ENCODE measurements at places on chromosomes 2 and 18.

DNA sequence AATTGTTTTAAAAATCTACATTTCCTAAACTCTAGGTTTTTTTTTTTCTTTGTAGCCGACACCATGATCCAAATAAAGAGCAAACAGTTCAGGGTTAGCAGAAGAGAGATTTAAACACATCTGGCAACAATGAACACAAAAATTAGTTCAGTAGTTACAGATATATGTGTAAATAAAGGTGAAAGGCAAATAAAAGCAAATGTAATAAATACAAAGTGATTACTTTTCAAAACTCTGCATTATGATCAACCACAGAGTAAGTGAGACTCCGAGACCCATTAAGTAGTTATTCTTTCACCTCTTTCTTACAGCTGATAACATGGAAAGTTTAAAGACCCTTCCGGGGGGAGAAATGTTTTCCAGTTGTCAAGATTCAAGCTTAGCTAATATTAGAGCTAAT is 716 bp downstream of the CALCRL start:
- DNase-seq = no peak

DNA sequence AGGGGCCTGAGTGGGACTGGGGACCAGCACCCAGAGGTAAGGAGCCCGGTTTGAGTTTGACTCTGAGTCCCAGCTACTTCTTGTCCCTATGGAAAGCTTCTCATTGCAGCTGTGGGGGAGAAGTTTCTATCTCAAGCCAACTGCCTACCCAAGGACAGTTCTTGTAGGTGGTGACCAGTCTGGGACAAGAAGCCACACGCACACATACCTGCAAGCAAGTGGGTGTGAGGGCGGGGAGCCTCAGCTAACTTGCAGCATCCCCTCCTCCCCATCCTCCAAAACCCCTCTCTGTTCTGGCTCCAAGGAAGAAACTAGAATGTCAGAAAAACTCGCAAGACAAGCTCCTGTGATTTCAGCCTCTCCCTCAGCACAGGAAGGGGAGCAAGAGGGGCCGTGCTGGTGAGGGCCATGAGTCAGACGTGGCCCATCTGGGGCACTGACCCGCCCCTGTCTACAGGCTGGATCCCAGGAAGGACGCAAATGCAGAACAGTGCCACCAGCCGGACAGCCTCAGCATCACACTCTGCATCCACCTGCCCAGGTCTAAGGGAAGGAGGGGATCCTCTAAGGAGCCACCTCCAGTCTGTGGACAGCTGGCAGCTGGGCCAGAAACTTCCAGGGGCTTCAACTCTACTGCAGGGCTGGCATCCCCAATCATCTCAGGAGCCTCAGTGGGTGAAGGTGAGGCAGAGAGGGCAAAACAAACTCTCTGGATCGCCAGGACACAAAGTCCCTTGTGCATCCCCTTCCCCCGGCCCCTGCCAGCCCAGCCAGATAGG is 103.4 kb downstream of the TNS1 start:
- no peak for DNase-seq

DNA sequence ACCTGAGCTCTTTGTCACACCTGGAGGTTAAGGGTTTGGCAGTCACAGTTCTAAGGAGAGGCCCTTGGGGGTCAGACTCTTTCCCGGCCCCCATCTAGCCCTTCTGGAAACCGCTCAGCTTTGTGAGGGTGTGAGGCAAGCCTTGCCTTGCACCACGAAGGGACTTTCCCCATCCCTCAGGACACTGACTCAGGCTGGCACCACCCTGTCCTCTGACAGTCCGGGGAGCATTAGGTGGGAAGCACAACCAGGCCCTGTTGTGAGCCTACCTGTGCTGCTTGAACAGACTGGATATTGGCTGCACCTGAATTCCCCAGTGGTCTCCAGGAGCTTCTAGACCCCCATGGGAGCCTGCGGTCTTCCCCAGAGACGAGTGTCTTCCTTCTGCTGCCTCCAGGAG is 47.0 kb upstream of the GBX2 start:
- DNase-seq = no peak

DNA sequence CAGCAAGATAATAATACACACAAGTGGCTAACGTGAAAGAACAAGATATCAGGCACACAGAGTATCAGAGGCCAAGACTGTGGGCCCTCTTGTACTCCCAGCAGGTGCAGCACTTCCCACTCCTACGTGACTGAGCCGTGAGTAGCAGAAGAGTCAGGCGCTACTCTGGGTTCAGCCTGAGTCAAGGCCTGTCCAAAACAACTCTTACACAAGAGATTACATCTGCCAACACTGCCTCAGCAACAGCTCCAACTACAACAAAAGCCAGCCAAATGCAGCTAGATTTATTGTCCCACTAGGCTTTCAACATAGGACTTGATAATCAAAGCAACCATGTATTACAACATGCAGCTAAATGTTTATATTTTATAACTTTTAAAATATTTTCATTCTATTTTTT is 56.2 kb downstream of the ITSN2 start:
- DNase-seq = peak; percentile 78

GRCh38 chr2:70192516-70192915 is 1.7 kb upstream of the C2orf42 start:
- no peak for DNase-seq

GRCh38 chr2:9535177-9535576 is 20.5 kb downstream of the ADAM17 start:
- no peak for DNase-seq

DNA sequence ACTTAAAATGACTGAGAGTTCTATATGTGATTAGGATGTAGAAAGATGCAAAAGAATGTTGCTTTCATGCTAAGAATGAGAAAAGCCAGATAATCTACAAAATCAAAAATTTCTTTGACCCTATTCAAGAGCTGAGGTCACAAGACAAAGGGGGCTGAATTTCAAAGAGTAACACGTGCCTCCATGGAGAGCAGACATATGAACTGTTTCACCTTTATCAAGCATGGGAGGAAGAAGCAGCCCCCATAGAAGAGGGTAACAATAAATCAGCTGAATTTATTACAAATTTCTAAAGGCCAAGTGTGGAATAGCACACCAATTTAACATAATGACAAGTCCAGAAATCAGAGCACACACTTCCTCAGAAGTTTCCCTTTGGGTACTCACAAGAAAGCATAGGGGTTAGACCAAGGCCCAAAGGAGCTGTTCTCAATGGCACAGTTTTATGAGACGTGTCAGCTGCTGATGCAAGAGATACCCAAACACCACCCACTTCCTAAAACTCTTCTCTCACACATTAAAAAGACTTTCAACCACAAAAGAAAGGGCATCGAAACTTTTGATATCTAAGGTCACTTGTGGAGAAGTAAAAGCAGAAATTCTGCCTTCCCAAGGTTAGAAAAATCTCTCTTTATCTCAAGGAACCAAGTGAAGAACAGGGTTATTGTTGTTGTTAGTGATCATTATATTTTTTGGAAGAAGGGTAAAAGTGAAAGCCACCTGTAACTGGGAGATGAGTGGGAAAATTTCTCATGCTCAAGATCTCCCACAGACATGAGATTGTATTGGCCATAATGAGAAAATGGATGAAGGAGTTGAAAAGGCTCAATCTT is 950.1 kb downstream of the TRIB2 start:
- no peak for DNase-seq

DNA sequence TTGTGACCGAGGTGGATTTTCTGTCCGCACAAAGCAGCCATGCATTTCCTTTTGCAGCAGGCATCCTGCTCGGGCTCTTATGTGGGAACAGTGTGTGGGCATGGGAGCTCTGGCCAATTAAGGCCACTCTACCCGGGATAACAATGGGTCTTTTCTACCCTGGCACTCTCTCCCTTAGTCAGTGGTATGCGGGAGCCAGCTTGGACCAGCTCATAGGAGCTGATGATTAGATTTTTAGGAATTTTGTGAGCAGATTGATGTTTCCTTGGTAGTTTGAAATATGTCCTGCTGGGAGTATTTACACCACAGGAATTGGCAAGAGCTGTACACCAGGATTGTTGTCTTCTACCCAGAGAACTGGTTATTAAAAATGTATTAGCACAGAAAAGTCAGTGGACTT is 89.3 kb downstream of the SPP2 start:
- DNase-seq = no peak

DNA sequence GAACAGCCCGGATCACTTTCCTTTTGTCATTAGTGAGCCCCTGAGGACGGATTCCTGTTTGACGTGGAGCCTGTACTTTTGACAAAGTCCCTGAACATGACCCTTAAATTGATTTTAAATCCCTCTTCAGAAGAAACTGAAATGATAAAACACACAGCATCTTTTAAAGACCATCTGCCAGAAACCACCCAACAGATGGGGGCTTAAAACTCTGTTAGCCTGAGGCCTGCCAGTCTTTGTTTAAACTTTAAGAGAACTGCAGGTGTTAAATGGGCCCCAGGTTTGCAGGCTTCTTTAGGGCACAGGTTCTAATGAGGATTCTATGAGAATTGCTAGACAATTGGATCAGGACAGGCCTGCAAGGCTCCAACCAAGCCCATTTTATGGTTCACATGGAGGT is 177.9 kb downstream of the ALK start:
- DNase-seq = no peak

DNA sequence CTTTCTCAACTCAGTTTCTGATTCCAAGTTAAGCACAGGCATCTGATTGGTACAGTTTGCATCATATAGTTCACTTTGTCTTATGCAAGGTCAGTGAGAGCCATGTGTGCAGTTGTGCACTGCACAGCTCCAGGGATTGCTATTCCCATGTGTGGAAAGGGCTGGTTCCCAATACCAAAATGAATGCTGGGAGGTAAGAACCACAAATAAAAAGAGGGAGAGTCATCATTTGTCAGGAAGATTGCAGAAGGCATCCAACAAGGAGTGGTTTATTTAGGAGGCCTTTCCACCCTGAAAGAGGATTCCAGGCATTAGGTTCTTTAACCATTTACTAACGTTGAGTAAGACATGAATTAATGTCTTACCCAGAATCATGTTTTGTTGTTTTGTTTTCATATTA is 141.2 kb upstream of the ST6GAL2 start:
- DNase-seq = no peak

GRCh38 chr18:7322817-7323485 is 92.1 kb downstream of the LRRC30 start:
- no peak for DNase-seq

GRCh38 chr2:68434981-68435380 is 32.1 kb downstream of the FBXO48 start:
- DNase-seq = no peak

GRCh38 chr18:61609131-61609530 is 275.9 kb downstream of the CDH20 start:
- DNase-seq = no peak

DNA sequence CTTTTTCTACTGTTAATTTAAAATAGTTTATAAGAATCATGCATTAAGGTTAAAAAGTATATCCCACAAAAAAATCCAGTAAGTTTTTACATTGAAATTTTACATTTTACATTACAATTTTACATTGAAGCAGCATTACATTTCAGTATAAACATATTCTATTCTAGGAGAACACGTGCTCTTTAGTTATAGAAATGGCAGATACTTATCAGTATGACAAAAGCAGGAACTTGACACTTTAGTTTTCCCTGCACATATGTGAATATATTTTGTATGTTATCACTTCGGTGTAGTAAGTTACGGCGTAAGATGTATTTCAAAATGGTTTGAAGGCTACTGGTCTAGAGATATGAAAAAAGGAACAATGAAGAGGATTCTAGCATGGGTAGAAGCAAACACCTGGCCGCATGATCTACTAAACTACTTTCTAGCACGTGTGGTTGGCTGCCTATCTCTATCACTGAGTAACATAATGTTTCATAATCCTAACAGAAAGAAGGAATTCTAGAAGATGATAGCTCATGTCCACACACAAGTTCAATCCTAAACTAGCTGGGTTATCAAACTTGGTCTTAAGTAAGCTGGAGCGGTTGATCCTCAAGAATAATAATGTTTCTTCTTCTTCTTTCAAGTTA is 5.4 kb downstream of the IMMT start:
- no peak for DNase-seq

DNA sequence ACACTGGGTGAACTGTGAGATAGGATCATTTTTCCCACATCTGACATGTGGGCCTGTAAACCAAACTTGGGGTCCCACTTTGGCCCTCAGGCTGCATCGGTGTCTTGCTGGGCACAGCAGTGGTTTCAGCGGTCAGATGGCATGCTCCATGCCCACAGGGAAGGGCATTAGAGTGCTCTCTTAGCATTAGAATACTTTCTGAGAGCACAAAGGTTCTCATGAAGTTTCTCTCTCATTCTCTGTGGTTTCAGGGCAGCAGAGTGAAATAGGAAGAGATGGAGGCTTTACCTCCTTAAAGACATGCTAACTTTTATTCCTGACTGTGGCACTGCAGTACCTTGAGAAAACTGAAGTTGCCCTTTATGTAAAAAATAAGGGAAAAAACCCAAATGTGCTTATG is 36.6 kb upstream of the GATA6 start:
- no peak for DNase-seq

DNA sequence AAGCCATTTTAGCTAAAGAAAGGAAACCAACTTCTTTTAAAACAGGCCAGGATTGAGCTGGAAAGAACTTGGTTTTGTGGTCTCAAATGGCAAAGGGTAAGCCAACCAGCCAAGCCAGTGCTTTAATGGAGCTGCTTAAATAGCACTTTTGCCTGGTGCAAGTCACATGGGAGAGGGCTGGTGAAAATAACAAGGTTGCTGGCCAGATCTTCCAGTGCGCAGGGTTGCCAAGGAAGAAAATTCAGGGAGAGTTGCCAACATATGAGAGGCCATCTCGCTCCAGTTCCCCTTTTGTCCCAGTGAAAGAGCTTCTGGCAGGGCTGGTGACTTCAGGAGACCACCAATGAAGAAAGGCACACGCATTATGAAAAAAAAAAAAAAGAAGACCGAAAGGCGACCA is 57.3 kb downstream of the IRS1 start:
- DNase-seq = peak; percentile 75

- no peak for DNase-seq
These were observed 9.4 kb upstream of the PRLH start for GRCh38 chr2:237556773-237557632.

- peak; percentile 13 for DNase-seq
These were observed 239.1 kb downstream of the CPS1 start for GRCh38 chr2:210795506-210795905.

GRCh38 chr2:36859366-36859792 is 107.0 kb downstream of the STRN start:
- no peak for DNase-seq

DNA sequence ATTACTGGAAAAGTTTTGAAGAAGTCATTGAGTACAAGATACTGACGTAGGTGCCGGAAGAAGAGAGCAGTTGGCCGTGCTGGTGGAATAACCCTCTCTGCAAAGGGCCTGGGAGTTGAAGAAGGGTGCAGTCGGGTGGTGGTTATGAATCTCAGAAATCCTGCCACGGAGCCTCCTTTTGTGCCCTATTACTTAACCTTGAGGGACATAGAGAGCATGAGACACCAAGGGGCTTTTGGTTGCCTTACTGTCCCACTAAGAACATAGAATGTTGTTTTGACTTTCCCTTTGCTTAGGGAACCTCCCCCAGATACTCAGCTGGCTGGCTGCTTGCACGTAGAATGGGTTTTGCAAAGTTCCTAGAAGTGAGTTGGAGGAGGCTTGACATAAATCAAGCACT is 1.3 kb upstream of the CD28 start:
- no peak for DNase-seq

DNA sequence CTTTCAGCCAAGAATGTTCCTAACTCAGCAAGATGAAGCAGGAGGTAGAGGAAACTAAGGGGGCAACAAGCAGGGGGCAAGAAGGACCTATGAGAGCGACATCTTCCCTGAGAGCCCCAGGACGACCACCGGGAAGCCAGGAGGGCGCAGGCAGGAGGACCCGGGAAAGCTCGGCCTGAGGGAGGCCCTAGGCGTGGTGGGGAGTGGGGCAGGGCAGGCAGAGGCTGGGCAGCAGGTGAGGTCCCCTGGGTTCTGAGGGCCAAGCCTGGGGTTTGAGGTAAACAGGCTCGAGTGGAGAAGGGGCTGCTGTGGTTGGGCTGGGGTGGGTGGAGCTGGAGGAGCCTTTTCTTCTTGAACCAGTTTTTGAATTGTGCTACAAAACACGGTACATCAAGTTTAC is 1.3 kb upstream of the ALPI start:
- no peak for DNase-seq

Data from Ammon's horn (tissue), 1 donor.